ENCODE measurements at places on chromosomes 1 and 21.

- no peak for DNase-seq
These were observed 16.7 kb downstream of the DISC1 start for GRCh38 chr1:231643071-231643934.

- no peak for DNase-seq
These were observed 118.1 kb upstream of the SGIP1 start for GRCh38 chr1:66415866-66416265.

- no peak for DNase-seq
These were observed 243.4 kb downstream of the RHOU start for GRCh38 chr1:228978484-228979324.

DNA sequence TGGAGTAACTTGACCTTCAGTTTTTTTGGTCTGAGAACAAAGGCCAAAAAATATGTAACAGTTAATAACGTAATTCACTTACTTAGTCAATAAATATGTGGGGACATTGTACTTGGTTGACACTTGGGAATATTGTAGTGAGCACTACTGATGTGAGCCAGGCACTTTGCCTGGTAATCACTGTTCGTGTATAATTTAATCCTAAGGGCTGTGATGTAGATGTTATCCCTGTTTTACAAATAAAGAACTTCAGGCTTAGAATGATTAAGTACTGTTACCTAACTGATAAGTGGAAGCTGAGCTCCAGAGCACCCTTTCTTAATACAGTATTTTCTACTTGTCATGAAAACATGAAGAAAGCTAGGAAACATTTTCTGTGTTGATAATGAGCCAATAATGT, 28.0 kb downstream of the PTBP2 start:
- DNase-seq: no peak

DNA sequence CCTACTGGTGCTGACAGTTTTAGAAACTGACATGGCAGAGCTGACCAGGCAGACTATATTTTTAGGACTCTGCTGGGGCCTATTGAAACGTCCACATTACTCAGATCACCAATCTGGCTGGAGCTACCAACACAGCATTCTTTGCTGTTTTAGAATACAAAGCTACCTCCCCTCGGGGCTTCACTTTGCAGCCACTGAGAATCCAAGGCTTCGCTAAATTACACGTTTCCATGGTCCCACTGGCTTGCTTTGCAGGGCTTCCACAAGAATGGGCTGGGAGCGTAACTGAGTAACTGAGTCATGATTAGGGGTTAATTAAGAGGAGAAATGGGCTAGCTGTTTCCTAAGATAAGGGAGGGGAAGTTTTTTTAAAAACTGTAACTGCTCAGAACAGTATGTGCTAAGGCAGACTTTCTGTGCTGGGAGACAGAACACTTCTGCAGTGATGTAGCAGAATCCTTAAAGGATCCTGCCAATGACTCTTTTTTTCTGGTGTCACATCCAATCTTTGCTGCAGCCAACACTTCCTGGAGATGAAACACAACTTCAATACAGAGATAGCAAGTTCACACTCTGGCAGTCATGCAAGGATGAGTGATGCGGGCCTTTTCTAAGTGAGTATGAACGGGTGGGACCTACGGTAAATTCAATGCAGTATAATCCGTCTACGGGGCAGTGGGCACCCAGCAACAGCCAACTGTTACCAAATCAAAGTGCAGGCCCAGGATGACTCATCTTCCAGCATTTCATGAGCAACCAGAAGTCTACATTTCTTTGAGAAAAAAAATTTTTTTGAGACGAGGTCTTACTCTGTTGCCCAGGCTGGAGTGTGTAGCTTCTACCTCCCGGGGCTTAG, 21.5 kb downstream of the NDUFS5 start:
- DNase-seq: no peak

GRCh38 chr1:38336961-38337360, 290.4 kb upstream of the POU3F1 start:
- DNase-seq: no peak

GRCh38 chr1:3244025-3244926, 175.3 kb downstream of the PRDM16 start:
- DNase-seq: no peak

GRCh38 chr1:84143796-84144565, at the start of gene PRKACB:
Gene PRKACB (plus strand): TSS chr1:84144271. CDS start chr1:84144362, 91 bp downstream.
- DNase-seq: no peak

DNA sequence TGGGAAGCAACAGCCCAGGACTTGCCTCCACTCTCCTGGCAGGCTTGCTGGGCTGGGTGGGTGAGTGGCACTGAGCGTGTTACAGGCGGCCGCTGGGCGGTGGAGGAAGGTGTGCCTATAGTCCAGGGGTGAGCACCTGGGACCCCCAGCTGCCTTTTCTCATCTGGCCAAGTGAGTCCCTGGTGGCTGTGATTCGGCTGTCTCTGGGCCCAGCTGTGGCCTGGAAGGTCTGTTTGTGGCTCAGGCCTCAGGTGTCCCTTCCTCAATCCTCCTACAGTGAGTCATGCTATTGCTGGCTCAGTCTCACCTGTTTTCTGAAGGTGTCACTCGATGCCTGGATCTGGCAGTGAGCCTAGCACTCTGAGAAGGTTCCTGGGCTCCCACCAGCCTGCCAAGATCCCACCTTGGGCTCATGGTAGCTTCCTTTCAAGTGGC, 564.2 kb downstream of the PTPRU start:
- DNase-seq: no peak

DNA sequence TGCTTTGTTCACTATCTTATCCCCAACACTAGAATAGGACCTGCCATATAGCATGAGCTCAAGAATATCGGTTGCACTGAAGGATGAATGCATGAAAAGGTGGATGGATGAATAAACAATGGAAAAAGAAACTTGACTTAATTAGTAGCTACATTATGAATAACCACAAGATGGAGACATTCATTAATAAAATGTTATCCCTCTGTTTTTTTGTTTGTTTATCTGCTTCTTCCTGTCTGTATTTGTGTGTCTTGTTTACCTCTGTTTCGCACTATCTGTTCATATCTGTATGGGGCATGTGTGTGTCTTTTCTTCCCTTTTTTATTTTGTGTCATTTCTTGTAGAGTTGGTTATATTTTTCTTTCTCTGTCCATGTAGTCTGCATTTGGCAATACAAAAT, 1.1 kb upstream of the OR14I1 start:
- DNase-seq: no peak

DNA sequence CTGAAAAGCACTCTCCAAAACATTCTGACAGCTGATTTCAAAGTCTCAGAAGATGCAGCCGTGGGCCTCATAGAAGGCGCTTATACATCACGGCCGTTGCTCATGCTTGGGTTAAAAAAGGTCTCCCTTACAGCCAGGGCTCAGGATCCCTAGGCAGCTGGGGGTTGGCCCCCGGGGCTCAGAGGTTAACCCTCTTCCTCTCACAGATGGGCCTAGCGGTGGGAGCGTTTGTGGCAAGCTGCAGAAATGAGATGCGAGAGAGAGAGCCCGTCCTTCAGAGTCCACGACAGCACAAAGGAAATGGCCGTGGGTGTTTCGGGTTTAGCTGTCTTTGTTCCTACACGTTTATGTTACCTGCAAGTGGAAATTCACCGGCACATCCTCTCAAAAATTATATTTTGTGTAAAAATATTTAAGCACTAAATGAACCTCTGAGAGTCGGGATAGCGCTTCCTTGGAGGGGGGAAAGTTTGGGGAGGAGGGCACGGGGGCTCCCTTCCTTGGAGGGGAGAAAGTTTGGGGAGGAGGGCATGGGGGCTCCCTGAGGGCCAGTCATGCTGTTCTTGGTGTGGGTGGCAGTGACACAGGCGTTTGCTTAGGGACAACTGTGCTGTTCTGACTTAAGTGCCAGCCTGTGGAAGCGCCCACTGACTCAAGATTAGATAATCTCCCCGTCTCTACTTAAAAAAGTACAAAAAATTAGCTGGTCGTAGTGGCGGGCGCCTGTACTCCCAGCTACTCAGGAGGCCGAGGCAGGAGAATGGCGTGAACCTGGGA, 20.5 kb upstream of the PRDM15 start:
- peak; percentile 29 for DNase-seq

- DNase-seq: no peak
These were observed 137.8 kb upstream of the AJAP1 start for GRCh38 chr1:4516596-4516995.

GRCh38 chr1:6384962-6385361, 8.6 kb downstream of the ACOT7 start:
- DNase-seq: no peak

- DNase-seq: no peak
These were observed 305.4 kb upstream of the PTBP2 start for GRCh38 chr1:96416111-96416595.

GRCh38 chr21:26164311-26164710, 6.3 kb downstream of the APP start:
- no peak for DNase-seq

- DNase-seq: peak; percentile 95
These were observed at the start of gene PRKCZ for GRCh38 chr1:2049718-2050431. Gene PRKCZ (plus strand): TSS chr1:2050411. CDS start chr1:2050631, 220 bp downstream.

DNA sequence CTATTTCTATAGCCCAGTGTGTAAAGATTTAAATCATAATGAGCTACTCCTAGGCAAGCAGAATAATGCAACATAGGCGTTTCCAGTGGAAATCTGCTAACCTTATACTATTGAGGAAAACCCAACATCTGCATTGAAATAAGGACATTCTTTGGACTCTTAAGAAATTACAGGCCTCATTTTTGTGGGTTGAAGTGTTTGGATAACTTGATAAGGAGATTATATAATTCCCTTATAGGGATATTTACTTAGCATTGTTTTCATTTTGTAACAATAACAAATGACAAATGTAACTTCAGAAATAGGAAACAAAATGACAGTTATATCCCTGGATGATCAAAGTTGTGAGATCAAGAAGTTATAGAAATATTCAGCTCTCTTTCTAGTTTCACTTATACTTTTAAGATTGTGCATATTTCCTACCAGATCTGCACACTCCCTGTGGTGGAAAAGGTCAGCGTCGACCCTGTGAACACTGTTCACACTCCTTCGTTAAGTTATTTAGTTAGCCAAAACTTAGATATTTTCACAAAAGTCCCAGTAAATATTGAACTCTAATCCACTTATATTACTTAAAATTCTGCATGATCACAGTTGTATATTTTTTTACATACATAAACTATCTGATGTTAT, 284.4 kb upstream of the C1orf105 start:
- no peak for DNase-seq

GRCh38 chr1:223355699-223356098, 8.3 kb downstream of the SUSD4 start:
- DNase-seq: no peak

- no peak for DNase-seq
These were observed 164.9 kb upstream of the PKN2 start for GRCh38 chr1:88519156-88519555.

DNA sequence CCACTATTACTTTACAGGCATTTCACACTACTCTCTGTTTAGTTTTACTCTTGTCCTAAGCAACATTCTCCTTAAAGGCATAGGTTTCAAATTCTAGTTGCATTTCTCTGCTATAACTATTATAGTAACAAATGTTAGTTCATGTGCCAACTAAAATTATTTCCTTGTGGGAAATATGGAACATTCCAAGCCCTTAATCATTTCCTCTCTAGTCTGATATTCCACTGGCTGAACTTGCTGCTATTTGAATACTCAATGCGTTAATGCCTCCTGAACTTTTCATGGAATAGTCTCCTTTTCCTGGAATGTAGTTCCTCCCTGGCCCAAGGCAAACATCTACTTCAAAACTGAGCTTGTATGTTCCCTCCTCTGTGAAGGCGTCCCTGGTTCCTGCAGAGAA, 19.3 kb upstream of the TBX19 start:
- no peak for DNase-seq

DNA sequence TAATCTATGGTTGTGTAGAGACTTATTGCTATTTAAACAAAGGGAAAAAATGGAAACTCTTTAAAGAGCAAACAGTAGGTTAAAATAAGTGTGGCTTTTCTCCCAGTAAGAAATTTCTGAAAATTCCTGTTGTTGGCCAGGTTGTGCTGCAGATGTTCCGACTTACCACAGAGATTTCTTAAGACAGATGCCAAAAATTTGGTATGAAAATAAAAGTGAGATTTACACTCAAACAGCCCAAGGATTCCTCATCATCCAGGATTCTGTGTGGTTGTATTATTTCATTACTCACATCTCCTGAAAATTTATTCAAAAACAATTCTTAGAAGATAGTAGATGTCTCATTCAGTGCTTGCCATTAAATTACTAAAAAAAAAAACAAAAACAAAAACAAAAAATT, 296.7 kb upstream of the PTBP2 start:
- DNase-seq: no peak

DNA sequence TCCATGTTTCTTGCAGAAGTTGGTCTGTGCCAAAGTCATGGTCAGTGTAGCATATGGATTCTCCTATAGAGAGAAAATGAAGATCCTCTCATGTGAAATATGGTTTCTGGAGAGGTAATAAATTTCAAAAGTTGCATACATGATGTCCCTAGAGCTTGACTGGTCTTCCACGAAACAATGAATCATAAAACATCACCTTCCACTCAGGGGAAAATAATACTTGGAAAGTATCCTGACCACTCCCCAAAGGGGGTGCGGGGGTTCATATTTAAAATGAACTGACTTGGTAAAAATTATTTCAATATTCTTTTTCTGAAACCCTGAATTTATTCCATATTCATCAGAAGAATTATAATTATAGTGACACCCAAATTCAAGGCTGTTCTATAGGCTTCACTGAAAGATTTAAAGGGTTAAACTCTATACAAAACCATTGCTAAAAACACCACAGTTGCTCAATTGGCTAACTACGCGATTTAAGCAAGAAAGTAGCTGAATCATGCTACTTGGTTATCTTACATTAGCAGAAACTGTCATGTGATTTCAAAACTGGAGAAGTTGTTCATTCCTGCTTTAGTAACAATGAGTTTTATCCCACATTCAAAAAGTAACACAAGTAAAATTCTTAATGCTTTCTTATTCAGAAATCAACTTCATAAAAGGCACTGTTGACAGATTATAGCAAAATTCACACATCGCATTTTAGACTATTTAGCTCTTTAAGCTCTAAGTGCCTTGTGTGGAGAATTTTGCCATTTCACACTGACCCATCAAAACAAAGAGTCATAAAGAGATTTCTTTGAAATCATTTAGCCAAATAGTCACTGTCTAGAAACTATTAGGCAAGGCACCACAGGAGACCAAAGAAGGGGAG, 5.3 kb downstream of the CREG1 start:
- no peak for DNase-seq

DNA sequence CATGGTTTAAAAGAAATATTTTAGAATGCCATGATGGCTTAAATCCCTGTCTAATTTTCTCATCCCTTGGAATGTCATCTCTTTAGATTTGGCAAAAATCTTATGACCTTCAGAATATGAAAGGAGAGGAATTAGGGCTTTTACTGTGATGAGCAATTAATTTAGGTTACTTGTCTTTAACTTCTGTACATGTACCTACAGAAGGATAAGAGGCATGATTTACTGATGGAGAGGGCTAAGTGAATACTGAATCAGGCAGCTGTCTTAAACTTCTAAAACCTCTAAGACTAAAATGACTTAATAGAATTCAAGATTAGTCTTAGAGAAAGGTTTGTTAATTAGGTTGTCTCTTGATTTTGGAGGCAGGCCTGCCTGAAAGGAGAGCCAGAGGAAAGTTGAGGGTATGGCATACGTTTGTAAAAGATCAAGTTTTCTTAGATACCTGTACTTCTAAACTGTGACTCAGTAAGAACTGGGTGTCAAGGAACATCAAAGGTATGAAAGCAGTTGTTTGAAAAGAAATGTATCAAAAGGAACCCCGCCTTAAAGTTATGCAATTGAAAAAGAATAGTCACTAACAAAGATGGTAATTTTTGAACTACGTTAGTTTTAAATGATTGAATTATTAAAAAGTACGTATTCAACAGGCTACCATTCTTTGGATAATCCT, 12.5 kb downstream of the MACO1 start:
- DNase-seq: no peak

GRCh38 chr21:16608209-16608830, 878.5 kb downstream of the USP25 start:
- no peak for DNase-seq

GRCh38 chr1:33524586-33524985, 52.1 kb downstream of the ZSCAN20 start:
- DNase-seq: no peak
